Hematopoietic multipotent progenitor cell (in vitro differentiated cells): ENCODE measurements at places on chromosomes 7 and 10.

DNA sequence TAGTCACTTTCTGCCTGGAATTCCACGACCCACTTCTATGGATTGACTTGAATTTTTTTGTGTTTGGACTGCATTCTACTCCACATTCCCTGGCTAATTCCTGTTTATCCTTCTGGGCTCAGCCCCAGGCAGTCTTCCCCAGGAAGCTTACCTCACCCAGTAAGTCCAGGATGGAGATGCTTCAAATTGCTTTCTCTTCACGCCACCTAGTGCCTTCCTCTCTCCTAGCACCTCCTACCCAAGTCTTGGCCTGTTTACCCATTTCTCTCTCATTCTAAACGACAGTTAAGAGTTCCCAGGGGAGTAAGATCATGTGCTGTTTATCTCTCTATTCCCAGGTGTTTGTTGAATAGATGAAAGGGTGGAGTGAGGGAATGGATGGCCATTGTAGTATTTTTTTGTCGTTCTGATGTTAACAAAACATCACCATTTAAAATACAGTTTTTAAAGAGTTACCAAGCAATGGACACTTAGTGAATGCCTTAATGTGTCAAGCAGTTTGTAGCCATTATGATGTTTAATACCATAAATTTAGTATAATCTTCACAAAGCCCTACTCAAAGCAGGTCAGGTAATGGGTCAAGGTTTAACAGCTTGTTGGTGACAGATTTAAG, 45.5 kb upstream of the TARP start:
- no peak for DNase-seq

GRCh38 chr10:51319173-51319435, 244.8 kb downstream of the PRKG1 start:
- DNase-seq, result no peak

DNA sequence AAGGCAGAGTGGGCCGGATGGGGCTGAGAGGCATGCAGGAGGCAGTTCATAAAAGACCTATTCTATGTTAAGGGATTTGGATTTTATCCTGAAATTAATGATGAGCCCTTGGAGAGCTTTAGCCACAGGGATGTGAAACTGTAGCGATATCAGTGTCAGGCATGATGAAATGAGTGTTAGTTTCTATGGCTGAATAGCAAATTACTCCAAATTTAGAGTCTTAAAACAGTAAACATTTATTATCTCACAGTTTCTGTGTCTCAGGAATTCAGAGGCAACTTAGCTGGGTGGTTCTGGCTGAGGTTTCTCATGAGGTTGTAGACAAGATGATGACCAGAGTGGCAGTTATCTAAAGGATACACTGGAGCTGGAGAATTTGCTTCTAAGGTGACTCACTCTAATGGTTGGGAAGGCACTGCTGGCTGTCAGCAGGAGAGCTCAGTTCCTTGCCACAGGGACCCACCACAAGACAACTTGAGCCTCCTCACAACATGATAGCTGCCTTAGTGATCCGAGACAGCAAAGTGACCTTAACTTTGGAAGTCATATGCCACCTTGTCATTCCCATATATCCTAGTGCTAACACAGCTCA, 36.7 kb upstream of the SFTPD start:
- DNase-seq, result no peak

DNA sequence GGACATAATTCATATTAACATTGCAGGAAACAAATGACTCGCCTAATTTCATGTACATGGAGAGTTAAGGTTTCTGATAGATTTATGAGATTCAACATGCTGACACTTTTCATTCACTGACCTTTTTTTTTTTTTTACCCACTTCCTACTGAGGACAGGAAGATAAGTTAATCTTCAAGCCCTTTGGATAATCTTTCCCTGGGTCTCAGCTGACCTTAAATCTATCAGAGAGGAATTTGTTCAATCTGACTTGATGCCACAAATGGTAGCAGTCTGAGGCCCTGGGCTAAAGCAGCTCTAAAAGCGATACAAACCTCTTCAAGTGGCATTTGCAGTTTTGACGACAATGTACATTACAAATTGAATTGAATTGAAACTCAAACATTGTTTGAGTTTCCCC, 493.3 kb upstream of the SORCS1 start:
- no peak for DNase-seq

- no peak for DNase-seq
These were observed 186.6 kb downstream of the DPY19L1 start for GRCh38 chr7:34850681-34851080.

GRCh38 chr10:43903451-43903850, 254.8 kb upstream of the ZNF32 start:
- no peak for DNase-seq

GRCh38 chr7:16982640-16983350, 101.0 kb upstream of the AGR3 start:
- DNase-seq, result peak; percentile 4

- no peak for DNase-seq
These were observed 236.6 kb upstream of the MKLN1 start for GRCh38 chr7:131090886-131091692.

- DNase-seq, result no peak
These were observed 185.7 kb downstream of the TAX1BP1 start for GRCh38 chr7:27925573-27926201.

- DNase-seq, result no peak
These were observed 429.8 kb downstream of the KCNMA1 start for GRCh38 chr10:77207828-77208185.

DNA sequence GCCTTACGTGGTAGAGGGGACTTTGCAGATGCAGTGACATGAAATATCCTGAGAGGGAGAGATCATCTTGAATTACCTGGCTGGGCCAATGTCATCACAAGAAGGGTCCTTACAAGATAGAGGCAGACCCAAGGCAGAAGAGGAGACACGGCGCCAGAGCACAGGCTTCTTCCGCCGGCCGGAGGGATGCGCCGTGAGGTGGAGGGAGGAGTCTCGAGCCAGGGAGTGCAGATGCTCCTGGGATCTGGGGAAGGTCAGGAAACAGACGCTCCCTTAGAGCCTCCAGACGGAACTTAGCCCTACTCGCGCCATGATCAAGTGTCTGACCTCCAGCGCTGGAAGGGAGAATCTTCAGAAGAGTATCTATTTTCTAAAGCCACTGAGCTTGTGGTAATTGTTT, 304.8 kb downstream of the GLRX3 start:
- no peak for DNase-seq

GRCh38 chr7:69813637-69814240, 215.5 kb downstream of the AUTS2 start:
- DNase-seq, result no peak

GRCh38 chr7:135240441-135240840, 6.8 kb downstream of the STRA8 start:
- DNase-seq, result no peak

GRCh38 chr10:56586461-56586891, 225.4 kb upstream of the ZWINT start:
- DNase-seq, result no peak

DNA sequence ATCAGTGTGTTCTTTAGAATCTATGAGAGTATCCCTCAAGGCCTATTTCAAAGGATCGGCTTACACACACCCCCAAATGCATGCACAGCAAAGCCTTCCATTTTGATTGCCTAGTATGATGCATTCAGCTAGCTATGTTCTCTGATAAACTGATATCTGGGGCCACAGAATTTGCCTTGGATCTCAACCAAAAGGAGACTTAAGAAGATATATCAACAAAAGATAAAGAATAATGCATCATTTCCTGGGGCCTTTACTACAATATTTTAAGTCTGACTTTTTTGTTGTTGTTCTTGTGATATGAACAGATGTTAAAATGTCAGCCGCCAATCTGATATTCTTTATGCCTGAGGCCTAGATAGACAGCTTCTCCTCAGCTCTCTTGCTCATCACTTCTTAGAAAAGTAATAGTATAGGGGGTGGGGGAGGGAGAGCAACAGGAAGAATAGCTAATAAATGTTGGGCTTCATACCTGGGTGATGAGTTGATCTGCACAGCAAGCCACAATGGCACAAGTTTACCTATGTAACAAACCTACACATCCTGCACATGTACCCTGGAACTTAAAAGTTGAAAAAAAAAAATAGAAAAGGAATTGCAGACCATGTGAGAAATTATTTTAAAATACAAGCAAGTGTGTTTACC, 792.9 kb upstream of the GHITM start:
- DNase-seq, result no peak

GRCh38 chr10:110460111-110460809, 37.4 kb upstream of the DUSP5 start:
- DNase-seq, result peak; percentile 90

GRCh38 chr7:157825325-157825724, 488.5 kb downstream of the DNAJB6 start:
- DNase-seq, result no peak

GRCh38 chr7:50808282-50808888, 25.7 kb upstream of the GRB10 start:
- DNase-seq, result no peak

- DNase-seq, result no peak
These were observed 14.6 kb downstream of the RSBN1L start for GRCh38 chr7:77710861-77711260.

DNA sequence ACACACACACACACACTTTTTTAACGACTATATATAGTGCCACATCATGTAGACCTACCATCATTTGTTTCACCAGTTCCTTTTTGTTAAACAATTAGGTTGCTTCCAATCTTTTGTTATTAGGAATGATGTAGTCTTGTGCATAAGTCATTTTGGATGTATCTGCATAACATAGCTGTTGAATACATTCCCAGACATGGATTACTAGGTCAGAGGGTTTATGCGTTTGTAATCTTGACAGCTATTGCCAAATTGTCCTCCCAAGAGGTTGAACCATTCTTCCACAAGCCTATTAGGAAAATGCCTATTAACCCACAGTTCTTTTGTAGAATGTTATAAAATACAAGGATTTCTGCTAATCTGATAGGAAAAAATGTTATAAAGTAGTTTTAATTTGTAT, 87.3 kb downstream of the PALS2 start:
- DNase-seq, result no peak

DNA sequence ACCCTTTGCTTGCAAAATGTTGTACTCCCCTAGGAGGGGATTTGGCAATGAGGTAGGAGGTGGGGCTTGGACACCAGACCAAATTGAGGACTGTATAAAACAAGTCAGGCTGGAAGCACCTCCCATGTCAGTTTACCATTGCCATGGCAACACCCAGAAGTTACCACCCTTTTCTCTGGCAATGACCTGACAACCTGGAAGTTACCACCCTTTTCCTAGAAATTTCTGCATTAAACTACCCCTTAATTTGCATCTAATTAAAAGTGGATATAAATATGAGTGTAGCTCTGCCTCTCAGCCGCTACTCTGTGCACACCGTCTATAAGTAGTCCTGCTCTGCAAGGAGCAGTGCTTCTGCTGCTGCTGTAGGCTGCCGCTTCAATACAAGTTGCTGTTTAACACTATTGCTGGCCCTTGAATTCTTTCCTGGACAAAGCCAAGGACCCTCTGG, 7.8 kb upstream of the BLNK start:
- DNase-seq, result no peak

DNA sequence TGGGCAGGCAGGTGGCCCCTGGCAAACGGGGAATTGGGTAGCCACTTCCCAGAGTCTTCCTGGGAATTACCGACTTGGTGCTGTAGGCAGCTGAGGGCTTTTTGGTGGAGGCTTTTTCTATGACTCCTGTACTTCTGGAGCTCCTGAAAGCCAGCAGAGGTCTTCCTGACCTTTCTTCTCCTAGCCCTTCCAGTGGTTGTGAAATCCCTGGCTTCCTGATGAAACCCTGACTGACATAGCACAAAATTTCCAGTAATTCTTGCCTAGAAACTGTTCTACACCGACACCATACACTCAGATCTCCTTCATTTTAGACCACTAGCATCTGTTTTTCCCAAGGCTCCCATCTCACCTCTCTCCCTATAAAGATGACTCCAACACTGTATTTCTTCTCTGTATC, 120.2 kb downstream of the STRA8 start:
- no peak for DNase-seq

DNA sequence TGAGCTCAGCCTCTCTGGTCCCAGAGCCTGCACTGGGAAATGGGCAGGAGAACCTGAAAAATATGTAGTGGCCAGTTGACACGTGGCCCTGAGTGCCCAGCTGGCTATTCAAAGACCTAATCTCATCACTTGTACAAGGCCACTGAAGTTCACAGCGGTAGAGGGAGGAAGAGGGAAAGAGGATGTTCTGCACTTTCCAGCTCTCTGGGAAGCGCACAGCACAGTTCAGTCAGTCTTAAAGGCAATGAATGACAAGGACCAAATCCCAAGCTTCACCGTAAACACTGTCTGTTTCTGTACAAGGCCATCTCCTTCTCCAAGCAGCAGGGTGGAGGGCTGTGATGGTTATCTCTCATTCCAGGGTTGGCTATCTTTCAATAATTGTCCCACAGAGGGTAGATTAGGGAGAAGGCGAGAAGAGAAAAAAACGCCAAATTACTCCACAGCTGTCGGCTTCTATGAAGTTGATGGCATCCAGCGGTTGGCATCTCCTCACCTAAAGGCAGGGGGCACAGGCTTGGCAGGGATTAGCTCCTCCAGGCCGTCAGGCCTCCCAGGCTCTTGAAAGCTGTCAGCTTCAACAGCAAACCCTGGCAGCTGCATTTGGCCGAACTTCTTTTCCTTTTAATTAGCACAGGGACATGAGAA, 10.6 kb downstream of the SFMBT2 start:
- no peak for DNase-seq

DNA sequence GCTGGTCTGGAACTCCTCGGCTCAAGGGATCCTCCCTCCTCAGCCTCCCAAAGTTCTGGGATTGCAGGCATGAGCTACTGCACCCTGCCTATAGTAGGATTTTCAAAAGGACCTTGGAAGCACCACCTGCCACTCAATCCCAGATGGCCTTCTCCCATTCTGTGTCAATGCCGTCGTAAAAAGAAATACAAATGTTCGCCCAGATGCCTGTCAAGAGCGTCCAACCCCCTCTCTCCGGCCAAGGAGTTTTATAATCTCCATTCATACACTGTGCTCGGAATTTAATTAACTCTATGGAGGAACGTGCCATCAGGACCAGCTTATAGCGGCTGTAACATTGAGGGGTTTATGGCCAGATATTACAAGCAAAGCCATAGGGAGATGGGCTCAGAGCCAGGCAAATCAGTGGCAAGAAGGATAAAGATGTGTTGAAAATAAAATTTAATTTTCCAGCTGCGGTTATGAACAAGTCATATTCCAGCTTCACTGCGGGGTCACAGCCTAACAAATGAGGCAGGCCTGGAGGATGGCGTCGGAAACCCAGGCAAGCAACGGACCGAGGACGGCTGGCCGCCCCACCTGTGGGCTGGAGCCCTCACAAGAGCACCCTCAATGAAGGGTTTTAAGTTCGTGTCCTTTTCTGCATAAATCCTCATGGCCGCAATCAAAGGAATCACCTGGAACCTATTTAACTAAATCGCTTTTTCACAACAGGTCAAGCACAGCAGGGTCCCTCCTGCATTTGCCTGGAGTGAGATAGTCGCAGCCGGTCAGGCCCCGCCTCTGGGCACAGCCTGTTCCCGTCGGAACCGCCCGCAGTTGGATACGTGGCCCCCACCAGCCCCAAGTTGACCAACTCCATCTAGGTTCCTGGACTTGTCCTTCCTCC, 374.5 kb upstream of the FOXK1 start:
- no peak for DNase-seq

DNA sequence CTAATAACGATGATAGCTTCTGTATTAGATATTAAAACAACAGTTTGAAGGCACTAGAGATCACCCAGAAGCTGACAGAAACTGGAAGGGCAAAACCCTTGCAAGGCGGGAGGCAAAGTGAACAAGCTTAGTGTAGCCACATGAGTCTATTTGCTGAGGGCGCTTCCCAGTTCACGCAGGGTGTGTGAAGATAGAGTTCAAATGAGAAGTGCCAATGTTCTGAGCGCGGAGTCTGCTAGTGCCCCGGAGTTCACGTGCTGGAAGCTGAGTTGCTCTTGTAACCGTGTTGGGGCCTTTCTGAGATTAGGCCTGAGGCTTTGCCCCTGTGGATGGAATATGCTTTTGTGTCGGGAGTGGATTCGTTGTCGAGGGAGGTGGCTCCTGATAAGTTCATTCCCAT, 16.6 kb upstream of the GTPBP4 start:
- DNase-seq, result no peak
